ENCODE measurements at places on chromosomes 7 and 10.
A peak's percentile ranks its signal among the peaks of the same experiment; 100 is the strongest.

DNA sequence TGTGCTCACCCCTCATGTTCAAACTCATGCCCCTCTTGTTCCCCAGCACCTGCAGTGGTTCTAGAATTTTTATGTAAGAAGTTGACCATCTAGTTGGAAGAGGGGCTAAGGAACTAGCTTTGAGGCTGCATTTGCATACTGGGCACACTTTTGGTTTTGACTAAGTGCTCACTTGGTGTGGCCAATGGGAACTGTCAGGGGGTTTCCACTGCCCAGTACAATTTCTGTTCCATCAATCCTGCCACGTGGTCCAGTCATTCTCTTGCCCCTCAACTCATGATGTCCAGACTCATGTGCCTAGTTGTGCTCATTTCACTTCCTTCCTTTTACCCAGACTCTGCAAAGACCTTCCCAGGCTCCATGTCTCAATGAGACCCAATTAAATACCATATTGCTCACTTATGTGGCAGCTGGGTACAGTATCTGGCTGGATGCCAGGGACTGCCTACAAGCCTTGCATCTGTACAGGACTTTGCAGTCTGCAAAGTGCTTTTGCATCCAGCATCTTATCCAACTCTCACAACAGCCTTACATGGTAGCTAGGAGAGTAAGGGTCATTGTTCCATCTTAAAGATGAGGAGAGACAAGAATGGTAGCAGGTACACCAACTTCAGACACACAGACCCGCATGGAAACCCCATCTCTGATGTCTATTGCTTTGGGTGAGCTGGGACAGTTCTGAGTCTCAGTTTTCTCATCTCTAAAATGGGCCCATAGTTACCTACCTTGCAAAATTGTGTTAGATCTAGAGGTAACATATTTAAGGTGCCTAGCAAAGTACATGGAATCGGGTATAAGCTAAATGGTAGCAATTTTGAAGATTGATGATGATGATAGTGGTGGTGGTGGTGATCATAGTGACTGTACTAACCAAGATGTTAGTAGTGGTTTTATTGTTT lies 30.1 kb upstream of the KCNMA1 start:
- peak; percentile 4 for DNase-seq

- no peak for DNase-seq
Observed at GRCh38 chr10:34413214-34413613, 401.9 kb downstream of the PARD3 start.

- no peak for DNase-seq
Observed at GRCh38 chr7:37684927-37685326, 1.4 kb downstream of the GPR141 start.

DNA sequence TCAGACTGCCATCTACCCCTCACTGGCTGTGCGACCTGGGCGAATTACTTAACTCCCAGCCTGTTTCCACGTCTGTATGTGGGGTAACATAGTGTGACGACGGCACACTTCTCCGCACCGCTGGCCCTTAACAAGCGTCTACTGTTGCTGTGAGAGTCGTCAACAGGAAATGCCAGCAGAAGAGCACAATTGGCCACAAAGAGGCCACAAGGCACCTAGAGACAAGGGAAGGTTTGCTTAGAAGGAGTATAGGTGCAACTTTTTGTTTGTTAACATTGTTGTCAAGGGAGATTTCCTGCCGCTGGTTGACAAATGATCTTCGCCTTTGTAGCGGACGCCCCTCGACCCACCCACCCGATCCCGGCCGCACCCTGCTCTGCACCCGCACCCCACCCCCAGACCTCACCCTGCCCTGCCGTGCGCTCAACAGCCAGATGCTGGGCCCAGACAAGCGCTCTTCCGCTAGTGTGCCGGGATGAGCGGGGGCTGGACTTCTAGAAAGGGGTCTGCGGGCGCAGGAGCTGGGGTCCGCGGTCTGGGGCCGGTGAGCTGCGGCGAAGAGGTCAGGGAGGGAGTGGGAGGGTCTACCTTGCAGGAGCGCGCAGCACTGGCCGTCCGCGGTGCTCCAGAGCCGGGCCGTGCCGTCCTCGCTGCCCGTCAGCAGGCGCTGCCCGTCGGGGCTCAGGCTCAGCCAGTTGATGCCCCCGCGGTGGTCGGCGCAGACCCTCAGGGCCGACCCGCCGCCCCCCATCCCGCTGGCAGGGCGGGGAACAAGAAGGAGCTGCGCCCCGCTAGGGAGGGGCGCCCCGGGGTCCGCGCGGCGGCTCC lies 785 bp downstream of the WDR86 start:
- no peak for DNase-seq

- DNase-seq = no peak
Observed at GRCh38 chr10:43965033-43965917, 316.6 kb upstream of the ZNF32 start.

DNA sequence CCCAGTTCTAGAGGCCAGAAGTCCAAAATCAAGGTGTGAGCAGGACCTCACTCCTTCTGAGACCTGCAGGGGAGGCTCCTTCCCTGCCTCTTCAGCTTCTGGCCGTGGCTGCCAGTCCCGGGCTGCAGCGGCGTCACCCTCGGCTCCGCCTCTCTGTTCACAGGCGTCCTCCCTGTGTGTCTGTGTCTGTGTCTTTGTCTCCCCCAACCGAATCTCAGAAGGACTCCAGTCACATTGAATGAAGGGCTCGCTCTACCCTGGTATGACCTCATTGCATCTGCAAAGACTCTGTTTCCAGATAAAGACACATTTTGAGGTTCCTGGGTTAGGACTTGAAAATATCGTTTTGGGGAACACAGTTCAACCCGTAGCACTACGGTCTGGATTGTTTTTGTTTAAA lies 33.1 kb upstream of the GALNT11 start:
- DNase-seq = peak; percentile 36

GRCh38 chr7:108611268-108611667 lies 41.6 kb downstream of the DNAJB9 start:
- no peak for DNase-seq

GRCh38 chr7:49398236-49398635 lies 375.2 kb upstream of the VWC2 start:
- DNase-seq = no peak

DNA sequence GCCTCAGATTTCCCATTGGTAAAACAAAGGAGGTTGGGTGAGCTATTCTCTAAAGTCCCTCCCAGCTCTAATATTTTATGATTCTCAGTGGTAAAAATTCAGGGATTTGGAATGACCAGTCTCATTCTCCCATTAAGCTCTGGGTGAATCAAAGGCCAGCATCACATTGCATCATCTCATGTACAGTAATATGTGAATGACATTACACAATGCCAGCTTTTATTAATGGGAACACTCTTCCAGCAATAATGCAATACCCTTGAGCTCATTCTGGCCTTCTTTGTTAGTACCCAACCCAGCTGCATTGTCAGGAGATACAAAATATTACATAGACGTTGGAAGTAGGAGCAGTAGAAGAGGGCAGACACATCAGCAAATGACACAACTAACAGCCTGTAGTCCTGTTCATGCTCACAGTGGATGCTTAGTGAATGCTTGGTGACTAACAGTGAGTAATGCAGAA lies 100.0 kb upstream of the EGR2 start:
- no peak for DNase-seq

- DNase-seq = no peak
Observed at GRCh38 chr7:66643395-66643794, 14.7 kb downstream of the KCTD7 start.

- DNase-seq = no peak
Observed at GRCh38 chr10:132861884-132862461, 76.0 kb upstream of the NKX6-2 start.
